ENCODE measurements at places on chromosomes 3 and 15.
A peak's percentile ranks its signal among the peaks of the same experiment; 100 is the strongest.

DNA sequence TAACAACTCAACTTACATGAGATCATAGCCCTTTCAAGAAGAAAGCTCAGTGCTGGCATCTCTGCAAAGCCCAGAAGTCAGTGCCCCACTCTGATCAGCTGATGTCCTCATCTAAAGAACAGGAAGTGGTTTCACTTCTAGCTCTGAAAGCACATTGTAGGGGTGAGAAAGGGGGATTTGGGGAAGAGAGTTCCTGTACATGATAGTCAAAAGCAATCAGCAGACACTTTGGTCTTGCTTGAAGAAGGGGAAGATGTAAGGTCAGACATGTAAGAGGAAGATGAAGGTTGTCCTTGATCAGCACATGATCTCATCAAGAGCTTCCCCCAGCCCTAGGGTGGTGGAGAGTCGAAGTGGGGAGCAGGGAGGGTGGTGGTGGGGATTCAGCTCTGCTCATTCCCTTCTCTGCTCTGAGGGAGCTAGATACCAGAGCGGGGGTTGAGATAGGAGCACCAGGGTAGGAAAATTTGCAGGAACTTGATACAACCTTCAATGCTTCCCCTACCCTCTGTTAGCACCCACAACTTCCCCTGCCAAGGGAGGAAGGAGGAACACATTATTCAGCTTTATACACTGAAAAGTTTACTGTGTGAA, 76.4 kb upstream of the ETV5 start:
- DNase-seq, result no peak

GRCh38 chr15:83476066-83476465, 28.9 kb downstream of the SH3GL3 start:
- no peak for DNase-seq

GRCh38 chr3:24505691-24506550, 11.3 kb upstream of the THRB start:
- DNase-seq, result no peak

DNA sequence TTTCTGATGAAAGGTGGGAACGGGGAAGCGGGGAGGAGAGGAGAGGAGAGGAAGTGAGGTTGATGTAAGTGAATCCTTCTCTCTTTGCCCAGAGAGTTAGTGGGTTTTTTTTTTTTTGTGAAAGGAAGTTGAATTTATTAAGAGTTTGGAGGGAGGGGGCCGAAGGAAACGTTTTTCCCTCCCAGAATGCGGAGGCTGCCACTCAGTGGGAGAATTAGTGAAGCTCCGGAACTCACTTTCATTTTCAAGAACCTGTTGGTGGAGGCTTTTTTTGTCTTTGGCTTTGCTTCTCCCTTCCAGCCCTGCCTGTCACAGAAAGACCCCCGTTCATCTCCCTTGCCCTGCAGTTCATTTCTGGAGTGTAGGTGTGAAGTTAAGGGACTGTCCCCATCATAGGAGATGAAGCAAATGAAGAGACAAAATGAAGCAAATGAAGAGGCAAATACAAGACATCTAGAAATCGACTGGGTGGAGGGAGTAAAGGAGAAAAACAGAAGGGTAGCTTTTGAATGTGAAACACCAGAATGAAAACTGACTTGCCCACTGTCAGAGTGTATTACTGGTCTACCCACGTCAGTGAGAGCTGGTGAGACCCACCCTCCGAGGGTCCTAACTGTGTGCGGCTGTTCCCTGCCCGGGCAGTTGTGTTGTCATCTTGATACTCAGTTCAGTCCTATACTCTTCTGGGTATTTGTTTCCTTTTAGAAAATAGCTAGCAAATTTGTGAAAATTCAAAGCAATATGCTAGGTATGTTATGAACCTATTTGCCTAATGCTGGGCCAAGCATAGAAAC, 91.5 kb downstream of the ITPR1 start:
- no peak for DNase-seq

DNA sequence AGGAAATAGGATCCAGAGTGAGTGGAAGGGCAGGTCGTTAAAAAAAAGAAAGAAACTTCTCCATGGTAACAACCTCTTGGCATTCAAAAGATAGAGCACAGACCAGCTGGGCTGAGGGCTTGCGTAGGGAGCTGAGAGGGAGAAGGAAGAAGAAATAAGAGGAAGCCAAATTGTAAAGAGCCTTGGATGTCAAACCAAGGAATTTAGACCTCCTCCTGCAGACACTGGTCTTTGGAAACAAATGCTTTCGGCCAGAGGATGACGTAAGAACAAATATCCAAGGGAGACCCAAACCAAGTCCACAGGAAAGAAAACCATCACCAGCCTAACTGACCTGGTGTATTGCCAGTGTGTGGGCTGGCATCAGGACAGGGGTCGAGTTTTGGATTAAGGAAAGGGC, 155.2 kb downstream of the UACA start:
- DNase-seq, result no peak

GRCh38 chr3:117435506-117435905, 725.9 kb downstream of the TUSC7 start:
- DNase-seq, result no peak

GRCh38 chr15:70505936-70506912, 257.1 kb downstream of the UACA start:
- DNase-seq, result no peak

- no peak for DNase-seq
These were observed 696.3 kb upstream of the UBE2E2 start for GRCh38 chr3:22506871-22507270.

DNA sequence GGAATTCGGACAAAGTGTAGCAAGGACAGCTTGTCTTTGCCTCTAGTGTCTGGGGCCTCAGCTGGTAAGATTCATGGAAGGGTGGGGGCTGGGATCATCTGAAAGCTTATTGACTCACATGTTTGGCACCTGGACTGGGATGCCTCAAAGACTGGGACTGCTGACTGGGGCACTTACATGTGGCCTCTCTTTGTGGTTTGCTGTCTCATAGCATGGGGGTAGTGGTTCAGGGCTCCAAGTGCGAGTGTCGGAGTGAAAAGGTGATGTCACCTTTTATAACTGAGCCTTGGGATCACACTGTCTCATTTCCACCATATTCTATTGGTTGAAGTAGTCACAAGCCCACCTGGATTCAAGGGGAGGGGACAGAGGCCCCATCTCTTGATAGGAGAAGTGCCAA, 6.8 kb downstream of the MFSD1 start:
- peak; percentile 88 for DNase-seq

DNA sequence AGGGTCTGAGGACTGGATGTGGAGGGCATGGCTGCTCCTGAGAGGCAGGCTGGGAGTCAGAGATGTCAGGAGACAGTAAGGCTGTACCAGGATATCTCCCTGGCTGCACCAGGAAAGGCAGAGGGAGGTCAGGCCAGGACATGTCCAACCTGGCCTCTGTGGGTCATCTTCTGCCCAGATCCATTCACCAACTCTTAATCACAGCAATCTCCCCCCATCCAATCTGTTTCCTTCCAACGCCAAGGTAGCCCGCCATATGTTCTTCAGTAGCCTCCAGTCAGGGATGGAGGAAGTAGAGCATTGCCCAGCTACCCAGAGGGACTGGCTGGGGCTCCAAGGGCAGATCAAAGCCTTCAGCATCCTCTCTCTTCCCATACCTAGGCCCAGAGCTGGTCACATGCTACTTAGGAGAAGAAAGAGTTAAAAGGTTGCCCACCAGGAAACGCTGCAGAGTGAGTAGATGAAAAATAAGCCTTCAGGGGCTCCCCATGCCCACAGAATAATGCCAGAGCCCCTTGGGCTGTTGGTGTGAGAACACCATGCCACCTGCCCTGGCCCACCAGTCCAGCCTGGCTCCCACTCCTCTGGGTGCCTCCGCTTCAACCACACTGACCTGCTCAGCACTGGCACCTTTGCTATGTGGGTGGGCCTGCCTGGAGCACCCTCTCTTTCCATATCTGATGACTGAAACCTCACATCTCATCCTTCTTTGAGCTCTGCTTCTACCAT, 176.8 kb downstream of the MEGF11 start:
- no peak for DNase-seq

GRCh38 chr3:44309500-44309899, 29.1 kb upstream of the TCAIM start:
- DNase-seq, result no peak

- DNase-seq, result no peak
These were observed 175.7 kb upstream of the SEMA6D start for GRCh38 chr15:47541562-47541961.

GRCh38 chr3:177787279-177788041, 590.2 kb upstream of the TBL1XR1 start:
- DNase-seq, result no peak

GRCh38 chr3:85589145-85589544, 630.4 kb downstream of the CADM2 start:
- peak; percentile 27 for DNase-seq

- DNase-seq, result no peak
These were observed 442.0 kb downstream of the MAGI1 start for GRCh38 chr3:65596571-65597225.

All from epithelial cell of esophagus (primary cell).